GM23338 (cell line): ENCODE measurements at places on chromosomes 12 and 14. TPM values are rescaled to one million over a fixed set of nuclear protein-coding genes. Genes with fewer than 3 reads are reported as not detected.

The SLC5A8 gene
- 0.10 and 0.35 TPM in 2 replicates for total RNA-seq

The HSPB8 gene
- 4.7 and 4.8 TPM in 2 replicates for total RNA-seq

The NKX2-1 gene
- not detected in 2 replicates for total RNA-seq

The SCARB1 gene
- total RNA-seq, result 49.3 and 62.5 TPM in 2 replicates

The PPP1R1A gene
- 7.6 and 8.4 TPM in 2 replicates for total RNA-seq

The PCED1B gene
- 5.1 and 6.1 TPM in 2 replicates for total RNA-seq

The DUSP16 gene
- 52.8 and 59.4 TPM in 2 replicates for total RNA-seq

The OAS3 gene
- total RNA-seq, result 1.4 and 2.6 TPM in 2 replicates

The LAG3 gene
- 1.0 and 4.7 TPM in 2 replicates for total RNA-seq

The IKZF4 gene
- 9.0 and 12.2 TPM in 2 replicates for total RNA-seq

The ASCL1 gene
- total RNA-seq, result 0.78 TPM in 1 of 2 replicates, not detected in the other

The GDF3 gene
- 15.3 and 19.3 TPM in 2 replicates for total RNA-seq

The CMKLR1 gene
- 1.6 and 2.6 TPM in 2 replicates for total RNA-seq

The RHOJ gene
- 0.17 TPM in 1 of 2 replicates, not detected in the other for total RNA-seq

The OTOGL gene
- total RNA-seq, result 0.35 and 0.66 TPM in 2 replicates

The SERPINA12 gene
- not detected in 2 replicates for total RNA-seq

The GLT8D2 gene
- 3.2 and 8.5 TPM in 2 replicates for total RNA-seq

The EFS gene
- total RNA-seq, result 13.6 and 18.9 TPM in 2 replicates

The ACOT6 gene
- 0.83 TPM in 1 of 2 replicates, not detected in the other for total RNA-seq

The OAS2 gene
- not detected in 2 replicates for total RNA-seq

The ABCC9 gene
- total RNA-seq, result 0.04 TPM in 1 of 2 replicates, not detected in the other

The JAG2 gene
- 9.6 and 10.3 TPM in 2 replicates for total RNA-seq

The EEA1 gene
- 10.0 and 12.5 TPM in 2 replicates for total RNA-seq

The RDH16 gene
- 0.62 and 0.66 TPM in 2 replicates for total RNA-seq

The DBX2 gene
- total RNA-seq, result 0.07 TPM in 1 of 2 replicates, not detected in the other

The FOXN3 gene
- 149 and 167 TPM in 2 replicates for total RNA-seq

The GPR135 gene
- total RNA-seq, result 0.93 and 2.2 TPM in 2 replicates

The TMEM63C gene
- total RNA-seq, result 6.3 and 6.4 TPM in 2 replicates

The DTX3 gene
- 37.8 and 46.6 TPM in 2 replicates for total RNA-seq

The ZNF605 gene
- total RNA-seq, result 14.4 and 17.1 TPM in 2 replicates

The NPAS3 gene
- 0.08 and 0.17 TPM in 2 replicates for total RNA-seq

The TBX3 gene
- total RNA-seq, result 0.24 and 0.35 TPM in 2 replicates

The GPR68 gene
- total RNA-seq, result 0.35 TPM in 2 replicates

The KTN1 gene
- total RNA-seq, result 110 and 124 TPM in 2 replicates
